Suppressor macrophage treated with lipopolysaccharide for 1 hour (primary cell): ENCODE measurements at places on chromosomes 16 and 17.
A peak's percentile ranks its signal among the peaks of the same experiment; 100 is the strongest.

GRCh38 chr16:12231666-12232065 lies 255.1 kb downstream of the SNX29 start:
- DNase-seq, result no peak

- no peak for DNase-seq
Measured at GRCh38 chr17:65820811-65821210, 259.4 kb upstream of the AXIN2 start.

DNA sequence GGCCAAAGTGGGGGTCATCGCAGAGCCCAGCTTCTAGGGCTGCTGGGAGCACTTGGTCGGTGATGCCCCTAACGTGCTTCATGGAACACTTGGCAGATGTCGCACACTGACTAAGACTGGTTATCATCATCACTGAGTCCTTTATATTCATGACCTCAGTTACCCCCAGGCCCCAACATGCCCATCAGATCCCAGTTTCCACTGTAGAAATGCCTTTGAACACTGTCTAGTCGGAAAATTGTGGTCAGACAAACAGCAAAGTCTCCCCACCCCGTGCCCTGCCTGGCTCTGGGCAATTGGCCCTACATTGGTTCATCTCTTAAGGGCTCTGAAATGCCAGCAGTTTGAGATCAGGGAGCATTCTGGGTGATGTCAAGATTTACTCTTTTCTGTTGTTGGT lies 51.3 kb downstream of the NKD1 start:
- DNase-seq, result no peak

DNA sequence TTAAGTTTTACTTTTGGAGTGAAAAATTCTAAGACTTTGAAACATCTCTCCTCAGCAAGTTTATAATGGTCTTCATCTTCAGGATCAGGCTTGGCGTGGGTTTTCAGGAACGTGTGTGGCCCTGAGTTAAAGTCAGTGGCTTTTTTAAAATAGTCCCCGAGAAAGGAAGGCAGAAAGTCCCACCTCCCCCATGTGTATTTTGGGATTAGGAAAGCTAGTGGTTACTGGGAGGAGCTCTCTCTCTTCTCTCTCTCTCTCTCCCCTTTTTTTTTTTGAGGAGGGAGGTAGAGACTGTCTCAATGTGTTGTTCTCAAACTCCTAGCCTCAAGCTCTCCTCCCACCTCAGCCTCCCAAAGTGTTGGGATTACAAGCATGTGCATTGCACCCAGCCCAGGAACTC lies 213.2 kb downstream of the IRX3 start:
- DNase-seq, result no peak

GRCh38 chr16:73171901-73172240 lies 123.9 kb upstream of the ZFHX3 start:
- DNase-seq, result no peak

- no peak for DNase-seq
Measured at GRCh38 chr17:80449930-80450576, 26.4 kb downstream of the NPTX1 start.

- no peak for DNase-seq
Measured at GRCh38 chr17:14346801-14347200, 45.9 kb downstream of the HS3ST3B1 start.

DNA sequence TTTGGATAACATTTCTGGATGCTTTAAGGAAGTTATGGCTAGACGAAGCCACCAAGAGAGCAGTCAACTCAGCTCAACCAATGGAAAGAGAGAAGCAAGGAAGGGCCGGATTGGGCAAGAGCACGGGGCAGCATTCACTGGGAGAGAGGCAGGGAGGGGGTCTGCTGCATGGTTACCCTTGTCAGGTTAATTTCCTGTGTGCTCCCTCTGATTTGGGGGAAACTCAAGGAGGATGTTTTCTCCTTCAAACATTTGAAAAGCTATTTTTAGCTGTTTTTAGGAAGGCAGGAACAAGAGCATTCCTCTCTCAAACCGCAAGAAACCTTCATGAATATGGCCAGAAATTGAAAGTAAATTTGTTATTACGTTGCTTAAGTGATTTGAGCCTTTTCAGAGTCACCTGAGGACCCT lies 118.5 kb upstream of the ZFHX3 start:
- DNase-seq, result peak; percentile 33

GRCh38 chr16:2749936-2750335 lies 2.5 kb upstream of the SRRM2 start:
- no peak for DNase-seq

GRCh38 chr17:65039336-65039988 lies 17.1 kb downstream of the GNA13 start:
- DNase-seq, result no peak

DNA sequence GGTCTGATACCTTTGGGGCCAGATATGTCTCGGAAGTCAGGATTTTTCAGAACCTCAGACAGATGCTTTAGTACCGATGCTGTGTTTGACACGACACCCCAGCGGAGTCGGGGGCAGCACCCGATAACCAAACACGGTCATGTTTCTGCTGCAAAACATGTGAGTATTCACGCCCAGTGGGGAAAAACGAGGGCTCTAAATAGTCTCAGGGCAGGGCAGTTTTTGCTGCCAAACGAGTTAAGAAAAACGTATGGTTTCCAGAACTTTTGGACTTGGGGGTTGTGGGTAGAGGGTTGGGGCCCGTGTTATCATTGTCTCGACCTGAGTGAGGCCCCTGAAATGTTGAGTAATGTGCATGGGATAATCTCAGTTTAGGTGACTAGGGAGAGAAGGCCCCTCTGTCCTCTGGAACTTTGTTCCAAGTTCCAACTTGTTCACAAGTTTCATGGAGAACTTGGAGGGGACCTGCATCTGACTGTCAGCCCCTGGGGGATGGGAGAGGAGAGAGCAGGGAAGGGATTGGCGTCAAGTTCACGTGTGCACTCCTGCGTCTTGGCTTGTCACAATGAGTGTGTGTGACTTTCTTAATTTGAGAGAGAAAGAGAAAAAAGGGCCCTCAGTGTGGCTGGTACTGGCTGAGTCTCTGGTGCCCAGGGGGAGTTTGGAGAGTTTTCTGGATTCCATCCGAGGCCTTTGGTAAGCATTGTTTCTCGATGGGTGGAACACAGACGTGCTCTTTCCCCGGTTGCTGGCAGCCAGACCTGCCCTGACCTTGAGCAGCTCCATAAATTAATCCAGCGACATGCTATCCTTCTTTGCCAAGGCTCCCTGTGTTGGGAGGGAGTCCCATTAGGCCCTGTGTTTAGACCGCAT lies 83.9 kb upstream of the CIBAR2 start:
- no peak for DNase-seq

DNA sequence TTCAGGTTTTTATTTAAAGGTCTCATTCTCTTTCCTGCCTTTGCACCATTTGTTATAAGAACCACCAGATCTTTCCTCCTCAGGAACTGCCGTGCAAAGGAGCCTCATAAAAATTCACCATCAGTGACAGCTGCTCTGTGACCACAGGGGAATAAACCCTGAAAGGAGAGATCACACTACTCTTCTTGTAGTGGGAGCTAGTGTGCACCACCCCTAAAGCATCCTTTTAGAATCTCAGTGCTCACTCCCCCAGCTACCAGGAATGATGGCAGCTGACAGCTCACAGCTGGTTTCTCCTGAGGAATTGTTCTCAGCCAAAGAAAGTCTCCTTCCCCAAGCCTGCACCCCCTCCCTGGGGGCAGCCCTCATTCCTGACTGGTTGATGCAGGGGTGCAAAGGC lies 18.7 kb downstream of the VAT1L start:
- no peak for DNase-seq

DNA sequence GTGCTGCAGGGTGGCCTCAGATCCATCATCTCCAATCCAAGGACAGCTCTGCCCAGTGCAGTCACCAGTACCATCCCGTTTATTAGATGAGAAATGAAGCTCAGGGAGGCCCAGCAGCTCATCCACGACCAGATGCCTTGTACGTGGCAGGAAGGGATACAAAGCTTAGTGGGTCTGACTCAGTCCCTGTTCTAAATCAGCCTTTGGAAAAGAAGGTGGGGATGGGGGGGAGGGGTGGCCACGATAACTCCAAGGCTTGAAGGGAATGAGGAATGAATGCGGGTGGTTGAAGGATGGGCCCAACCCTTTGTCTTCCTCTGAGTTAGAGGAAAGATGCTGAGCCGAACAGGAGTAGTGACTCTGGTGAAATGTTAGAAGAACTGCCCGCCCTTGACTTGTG lies 25.8 kb downstream of the LLGL2 start:
- no peak for DNase-seq

DNA sequence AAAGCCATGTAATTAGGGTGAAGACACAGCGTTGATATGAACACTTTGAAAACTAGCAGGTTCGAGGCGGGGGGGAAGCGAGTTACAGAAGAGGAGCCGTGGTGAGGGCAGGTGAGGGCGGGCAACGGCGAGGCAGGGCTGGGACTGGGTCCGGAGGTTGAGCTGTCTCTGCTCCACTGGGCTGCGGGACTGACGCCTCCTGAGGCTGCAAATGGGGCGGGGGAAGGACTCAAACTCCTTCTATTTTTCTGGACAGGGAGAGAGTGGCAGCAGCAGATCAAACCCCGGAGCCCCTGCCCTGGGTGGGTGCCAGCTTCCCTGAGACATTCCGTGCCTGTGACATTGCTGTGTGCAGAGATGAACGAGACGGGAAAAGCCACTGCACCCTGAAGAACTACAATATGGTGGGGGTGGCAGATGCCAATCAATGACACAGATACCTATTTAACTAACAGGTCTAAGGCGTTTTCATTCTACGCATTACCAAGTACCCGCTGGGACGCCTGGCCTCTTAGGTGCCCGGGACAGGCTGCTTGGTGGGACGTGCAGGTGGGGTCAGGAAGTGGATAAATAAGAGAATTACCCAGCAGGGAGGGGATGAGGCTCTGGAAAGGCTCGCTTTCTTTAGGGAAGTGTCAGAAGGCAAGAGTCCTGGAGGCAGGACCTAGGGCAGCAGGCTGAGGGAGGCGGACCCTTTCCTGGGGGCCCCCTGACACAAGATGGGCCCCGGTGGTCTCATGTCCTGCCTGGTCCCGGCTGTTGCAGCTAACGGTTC lies 30.4 kb downstream of the RPH3AL start:
- no peak for DNase-seq

DNA sequence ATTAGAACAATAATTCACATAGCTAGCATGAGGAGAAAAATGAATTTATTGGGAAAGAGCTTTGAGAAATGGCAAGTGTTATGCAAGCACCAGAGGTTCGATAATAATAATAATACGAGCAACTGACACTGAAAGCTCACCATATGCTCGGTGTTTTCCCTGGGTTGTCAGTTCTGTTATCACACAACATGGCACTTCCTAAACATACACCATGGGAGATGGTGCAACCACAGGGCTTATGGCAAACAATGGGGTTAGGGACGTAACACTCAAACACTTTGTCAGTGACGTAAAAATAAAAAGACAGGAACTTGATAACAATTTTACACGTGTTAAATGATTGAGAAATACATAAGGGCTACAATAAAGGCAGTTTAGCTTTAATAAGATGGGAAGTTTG lies 23.7 kb downstream of the OR1D5 start:
- peak; percentile 70 for DNase-seq

DNA sequence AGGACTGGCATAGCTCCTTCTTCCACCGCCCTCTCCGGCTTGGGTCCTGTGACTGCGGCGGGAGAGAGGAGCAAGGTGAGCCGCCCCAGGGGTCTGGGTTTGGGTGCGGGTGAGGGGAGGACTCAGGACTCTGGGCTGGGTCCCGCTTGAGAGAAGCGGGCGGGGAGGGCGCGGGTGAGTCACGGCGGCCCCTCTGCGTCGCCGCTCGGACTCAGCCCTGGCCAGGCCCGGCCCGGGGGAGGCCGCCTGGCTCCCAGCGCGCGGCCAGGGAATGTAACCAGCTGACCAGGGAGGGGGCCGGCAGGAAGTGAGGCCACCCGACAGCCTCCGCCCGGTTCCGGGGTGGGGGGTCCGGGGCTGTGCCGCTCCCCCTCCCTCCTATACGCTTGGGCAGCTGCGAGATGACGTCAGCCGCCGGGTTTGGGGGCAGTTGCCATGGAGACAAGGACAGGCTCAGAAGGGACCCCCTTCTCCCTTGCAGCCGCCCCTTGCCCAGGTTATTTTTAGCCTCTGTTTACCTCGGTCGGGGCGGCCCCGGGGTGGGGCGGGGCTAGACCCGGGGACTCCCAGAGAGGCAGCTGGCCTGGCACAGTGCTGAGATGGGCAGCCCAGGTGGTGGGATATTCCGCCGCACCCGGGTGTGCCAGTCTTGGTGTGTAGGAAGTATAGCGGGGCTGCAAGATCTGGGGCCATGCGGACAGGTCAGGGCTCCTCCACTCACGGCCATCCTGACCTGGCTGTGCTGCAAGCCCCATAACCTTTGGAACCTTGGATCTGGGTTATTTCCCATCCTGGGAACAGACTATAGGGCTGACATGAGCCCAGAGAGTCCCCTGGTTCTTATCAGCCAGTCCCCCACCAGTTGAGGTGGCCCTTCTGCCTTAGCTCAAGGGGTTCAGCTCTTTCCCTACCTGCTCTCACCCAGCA lies 1.6 kb downstream of the RIPOR1 start:
- DNase-seq, result peak; percentile 84

GRCh38 chr17:81049372-81049911 lies 14.5 kb downstream of the BAIAP2 start:
- DNase-seq, result no peak

DNA sequence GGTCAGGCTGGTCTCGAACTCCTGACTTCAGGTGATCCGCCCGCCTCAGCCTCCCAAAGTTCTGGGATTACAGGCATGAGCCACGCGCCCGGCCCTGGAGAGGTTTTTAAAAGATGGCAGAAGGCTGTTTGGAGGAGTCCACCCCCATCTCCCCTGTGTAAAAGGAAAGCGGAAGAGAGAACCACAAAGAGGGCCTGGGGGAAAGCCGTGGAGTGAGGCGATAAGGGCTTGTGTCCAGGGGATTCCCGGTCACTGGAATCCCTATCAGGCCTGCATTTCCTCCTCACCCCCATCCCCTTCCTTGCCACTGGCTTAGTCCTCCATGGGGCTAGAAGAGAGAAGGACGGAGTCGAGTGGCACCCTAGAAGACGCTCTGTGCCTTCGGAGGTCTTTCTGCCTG lies at the start of gene GP1BA:
Gene GP1BA (plus strand): TSS at position 315 of the 400 bp plus-strand sequence. CDS start 328 bp downstream, outside the sequence.
- DNase-seq, result peak; percentile 83

DNA sequence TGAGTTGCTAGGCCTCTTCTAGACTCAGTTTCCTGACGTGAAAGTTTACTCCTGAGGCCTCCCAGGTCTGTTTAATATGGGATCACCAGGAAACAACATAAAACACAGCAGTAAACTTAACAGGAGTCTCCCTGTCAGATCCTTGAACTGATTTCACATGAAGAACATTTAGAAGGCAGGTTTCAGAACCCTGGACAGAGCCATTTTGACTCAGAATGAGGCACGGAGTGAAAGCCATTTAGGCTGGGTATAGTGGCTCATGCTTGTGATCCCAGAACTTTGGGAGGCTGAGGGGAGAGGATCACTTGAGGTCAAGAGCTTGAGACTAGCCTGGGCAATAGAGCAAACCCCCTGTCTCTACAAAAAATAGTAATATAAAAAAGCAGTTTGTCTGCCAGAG lies 289.1 kb downstream of the CA10 start:
- peak; percentile 32 for DNase-seq

- peak; percentile 32 for DNase-seq
Measured at GRCh38 chr16:66703406-66704215, 7.1 kb upstream of the CMTM4 start.

GRCh38 chr17:63960430-63960829 lies 12.3 kb downstream of the SCN4A start:
- DNase-seq, result no peak

DNA sequence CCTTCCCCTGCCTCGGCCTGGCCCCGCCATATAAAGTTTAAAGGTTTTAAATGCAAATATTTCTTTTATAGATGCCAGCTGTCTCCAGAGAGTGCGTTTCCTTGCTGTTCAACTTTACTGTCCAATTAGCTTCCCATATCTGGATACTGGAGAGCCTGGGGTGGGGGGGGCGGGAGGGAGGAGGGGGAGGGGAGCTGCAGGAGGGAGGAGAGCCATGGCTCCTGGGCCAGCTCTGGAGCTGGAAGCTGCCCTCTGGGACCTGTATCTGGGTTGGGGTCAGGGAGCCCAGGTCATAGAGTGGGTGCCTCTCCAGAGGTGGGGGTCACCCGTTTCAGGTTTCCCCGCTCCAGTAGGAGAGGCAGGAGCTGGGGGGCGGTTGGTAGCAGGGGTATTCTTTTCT lies 6.2 kb upstream of the GSE1 start:
- DNase-seq, result no peak
